ENCODE measurements at places on chromosomes 1 and 21.

DNA sequence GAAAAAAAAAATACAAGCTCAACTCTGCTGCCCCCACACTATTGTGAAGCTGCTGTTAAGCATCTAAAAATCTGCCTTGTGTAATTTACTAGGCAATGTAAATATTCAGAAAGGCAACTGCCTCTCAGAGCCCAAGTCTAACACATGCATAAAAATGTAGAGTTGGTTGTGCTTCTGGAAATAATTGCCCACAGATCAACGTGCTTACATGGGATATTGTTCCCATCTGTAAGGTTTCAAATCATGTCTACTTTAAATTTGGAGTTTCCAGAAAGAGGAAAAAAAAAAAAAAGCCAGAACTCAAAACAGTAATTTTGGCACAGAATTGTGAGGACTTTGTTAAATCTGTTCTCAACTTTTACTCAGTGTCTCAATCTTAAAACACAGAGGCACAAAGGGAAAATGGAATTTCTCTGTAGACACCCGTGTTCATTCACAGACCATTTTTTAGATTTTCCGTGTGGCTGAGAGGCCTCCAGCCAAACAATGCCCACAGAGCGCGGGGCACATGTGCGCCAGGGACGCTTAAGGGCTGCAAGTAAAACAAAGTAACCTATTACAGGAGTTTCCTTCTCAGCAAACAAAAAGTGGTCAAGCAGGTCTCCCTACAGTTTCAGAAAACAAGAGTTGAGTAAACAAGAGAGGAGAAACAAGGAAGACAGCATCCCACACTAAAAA is 115.5 kb downstream of the RERE start:
- DNase-seq: no peak

DNA sequence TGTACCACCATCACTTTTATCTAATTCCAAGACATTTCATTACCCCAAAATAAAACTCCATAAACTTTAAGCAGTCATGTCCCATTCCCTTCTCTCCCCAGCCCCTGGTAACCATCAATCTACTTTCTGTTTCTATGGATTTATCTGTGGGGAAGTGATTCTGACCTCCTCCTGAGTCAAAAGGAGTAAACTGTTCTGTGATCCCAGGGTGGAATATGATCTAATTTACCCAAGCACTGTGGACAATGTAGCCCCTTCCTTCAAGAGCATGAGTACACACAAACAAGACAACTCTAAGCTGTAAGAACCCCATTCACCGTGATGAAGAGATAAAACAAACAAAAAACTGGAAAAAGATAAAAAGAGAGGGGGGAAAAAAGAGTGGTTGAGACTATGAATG is 77.9 kb downstream of the PLPP3 start:
- no peak for DNase-seq

DNA sequence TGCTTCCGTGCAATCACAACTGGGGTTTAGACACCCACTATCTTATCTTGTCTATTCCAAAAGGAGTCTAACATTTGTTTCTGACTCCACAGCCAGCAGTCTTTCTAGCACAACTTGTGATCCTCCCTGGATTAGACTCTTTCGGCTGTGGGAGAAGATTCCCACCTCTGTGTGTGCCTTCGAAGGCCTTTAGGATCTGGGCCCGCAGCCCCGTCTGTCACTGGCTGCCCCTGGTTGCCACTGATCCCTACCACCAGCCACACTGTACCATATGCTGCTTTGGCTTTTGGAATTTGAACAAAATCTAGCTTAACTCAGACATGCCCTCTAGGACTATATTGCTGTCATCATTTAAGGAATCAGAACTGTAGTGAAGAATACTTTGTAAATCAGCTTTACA is 18.0 kb downstream of the NTPCR start:
- DNase-seq: no peak

- DNase-seq: no peak
These were observed 133.9 kb upstream of the NFIA start for GRCh38 chr1:60948486-60948885.

Measured in activated CD8-positive, alpha-beta memory T cell treated with anti-CD3 and anti-CD28 coated beads for 1 hour (primary cell).